ENCODE measurements at places on chromosomes 3 and 15. TPM values are rescaled to one million over a fixed set of nuclear protein-coding genes. Genes with fewer than 3 reads are reported as not detected.

Gene WDR72
- total RNA-seq = 3.2 TPM

Gene FOXL2NB
- total RNA-seq = not detected

Gene ZNF860
- 1.6 TPM for total RNA-seq

Gene ARL6
- total RNA-seq = 10.1 TPM

Gene ZPLD1
- total RNA-seq = not detected

Gene TMIE
- 1.7 TPM for total RNA-seq

Gene SEMA7A
- 5.4 TPM for total RNA-seq

Gene MYLK
- total RNA-seq = 248 TPM

Gene RETNLB
- total RNA-seq = not detected

Gene APOD
- 59.4 TPM for total RNA-seq

Gene MOBP
- not detected for total RNA-seq

Gene TM2D3
- total RNA-seq = 47.4 TPM

Gene TTLL13
- not detected for total RNA-seq

Gene SLC2A2
- not detected for total RNA-seq

DNA sequence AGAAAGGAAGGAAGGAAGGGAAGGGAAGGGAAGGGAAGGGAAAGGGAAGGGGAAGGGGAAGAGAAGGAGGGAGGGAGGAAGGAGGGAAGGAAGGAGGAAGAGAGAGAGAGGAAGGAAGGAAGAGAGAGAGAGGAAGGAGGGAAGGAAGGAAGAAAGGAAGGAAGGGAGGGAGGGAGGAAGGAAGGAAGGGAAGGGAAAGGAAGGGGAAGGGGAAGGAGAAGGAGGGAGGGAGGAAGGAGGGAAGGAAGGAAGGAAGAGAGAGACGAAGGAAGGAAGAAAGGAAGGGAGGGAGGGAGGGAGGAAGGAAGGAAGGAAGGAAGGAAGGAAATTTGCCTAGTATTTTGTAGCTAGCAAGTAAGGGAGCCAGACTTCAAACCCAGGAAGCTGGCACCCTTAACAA, 583.9 kb downstream of the RBMS3 start:
- DNase-seq = no peak

DNA sequence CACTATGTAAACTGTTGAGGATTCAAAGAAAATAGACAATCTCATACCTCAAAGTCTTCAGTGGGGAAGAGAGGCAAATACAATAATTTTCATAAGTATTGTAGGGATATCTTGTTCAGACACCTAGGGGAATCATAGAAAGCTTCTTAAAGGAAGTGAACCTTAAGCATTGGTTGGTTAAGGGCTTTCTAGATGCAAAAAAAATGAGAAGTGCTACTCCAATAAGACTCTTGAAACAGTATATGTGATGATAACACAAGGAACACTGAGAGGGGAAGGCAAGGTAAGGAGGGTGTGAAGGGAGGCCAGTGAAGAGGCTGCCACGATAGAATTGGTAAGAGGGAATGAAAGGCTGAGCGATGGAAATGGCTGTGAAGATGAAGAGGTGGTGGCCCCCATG, 104.1 kb downstream of the TPRG1 start:
- no peak for DNase-seq

DNA sequence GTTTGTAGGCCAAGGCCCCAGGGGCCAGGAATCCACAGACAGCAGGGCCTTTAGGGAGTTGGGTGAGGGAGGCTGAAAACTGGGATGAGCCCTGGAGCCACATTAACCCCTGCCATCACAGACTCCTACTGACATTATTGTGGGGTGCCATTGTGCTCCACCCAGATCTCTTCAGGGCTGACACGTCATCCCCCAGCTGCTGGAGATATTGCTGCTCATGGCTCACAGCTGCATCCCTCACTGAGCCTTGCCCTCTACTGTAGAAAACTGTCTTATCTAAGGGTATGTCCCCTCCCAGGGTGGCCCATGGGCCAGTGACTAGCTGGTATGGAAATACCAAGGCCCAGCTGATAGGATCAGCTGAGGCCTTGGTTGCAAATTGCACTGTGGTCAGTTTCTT, 87.3 kb upstream of the PRR23C start:
- no peak for DNase-seq

GRCh38 chr3:194079702-194080172, 56.2 kb upstream of the HES1 start:
- no peak for DNase-seq

- no peak for DNase-seq
Measured at GRCh38 chr15:94700211-94700610, 468.9 kb downstream of the MCTP2 start.

DNA sequence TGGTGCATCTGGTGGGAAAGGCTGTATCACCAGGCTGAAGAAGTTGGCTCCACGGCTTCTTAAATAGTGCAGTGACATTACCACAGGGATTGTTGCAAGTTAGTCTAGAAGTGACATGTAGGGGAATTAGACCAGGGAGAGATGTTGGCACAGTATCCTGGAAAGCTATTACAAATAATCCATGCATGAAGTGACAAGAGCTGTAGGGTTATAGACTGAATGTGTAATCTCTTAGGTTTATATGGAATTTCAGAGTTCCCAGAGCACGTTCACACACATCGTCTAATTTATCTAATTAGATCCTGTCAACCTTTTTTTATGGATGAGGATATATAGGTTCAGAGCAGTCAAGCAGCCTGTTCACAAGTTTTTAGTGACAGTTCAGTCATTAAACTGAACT, 37.3 kb upstream of the APH1B start:
- DNase-seq = no peak

GRCh38 chr3:169173231-169173630, 490.3 kb downstream of the MECOM start:
- DNase-seq = no peak

- DNase-seq = no peak
Measured at GRCh38 chr3:171817074-171817800, 7.0 kb upstream of the PLD1 start.

- no peak for DNase-seq
Measured at GRCh38 chr3:7813365-7813764, 688.3 kb upstream of the LMCD1 start.

- no peak for DNase-seq
Measured at GRCh38 chr3:16319723-16320122, 54.7 kb downstream of the OXNAD1 start.

- peak; percentile 44 for DNase-seq
Measured at GRCh38 chr3:127676456-127676855, 3.7 kb downstream of the ABTB1 start.

GRCh38 chr3:123318374-123318773, 116.6 kb downstream of the SEC22A start:
- peak; percentile 34 for DNase-seq

DNA sequence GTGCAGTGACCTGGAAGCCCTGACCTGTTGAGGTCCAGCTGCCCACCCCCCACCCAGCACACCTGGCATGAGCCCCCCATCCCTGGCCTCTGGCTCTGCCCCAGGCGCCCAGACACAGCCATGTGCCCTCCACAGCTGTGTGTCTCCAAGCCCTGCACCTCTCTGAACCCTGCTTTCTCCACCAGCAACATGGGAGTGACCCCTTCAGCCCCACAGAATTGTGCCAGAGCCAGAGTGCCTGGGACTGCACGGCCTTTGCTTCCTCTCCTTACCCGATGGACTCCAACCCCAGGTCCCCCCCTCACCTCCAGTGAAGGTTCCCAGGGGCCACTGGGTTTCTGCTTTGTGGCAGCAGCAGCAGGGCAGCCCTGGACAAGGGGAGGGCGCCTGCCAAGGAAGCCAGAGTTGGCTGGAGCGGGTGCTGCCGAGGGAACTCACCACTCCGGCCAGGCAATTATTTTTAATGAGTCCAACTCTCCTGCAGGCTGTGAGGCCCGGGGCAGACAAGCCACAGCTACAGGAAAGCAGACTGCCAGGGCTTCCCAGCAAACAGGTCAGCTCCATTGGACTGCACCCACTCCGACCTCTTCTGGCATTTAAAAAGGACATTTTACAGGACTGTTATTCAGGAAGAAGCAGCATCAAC, 24.1 kb downstream of the PRR20G start:
- DNase-seq = no peak

DNA sequence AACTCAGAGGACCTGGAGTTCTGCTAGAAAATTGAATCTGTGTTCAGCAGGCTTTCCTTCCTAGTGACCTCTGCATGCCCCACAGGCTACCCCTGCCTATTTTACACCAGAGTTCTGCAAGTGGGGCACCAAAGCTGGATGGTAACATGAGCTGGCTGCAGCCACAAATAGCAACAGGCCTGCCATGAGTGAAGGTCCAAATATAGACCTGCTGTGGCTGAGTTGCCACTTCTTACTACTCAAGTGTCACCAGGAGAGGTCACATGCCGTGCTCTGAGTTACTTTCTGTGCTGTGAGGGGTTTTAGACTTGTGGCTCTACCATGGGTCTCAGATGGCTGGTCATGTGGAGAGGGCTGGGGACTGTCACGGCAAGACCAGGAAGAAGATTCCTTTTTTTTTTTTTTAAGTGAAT, at the start of gene FSD2:
FSD2 (minus strand) TSS at position 76 of the 413 bp plus-strand sequence. CDS start 18,679 bp downstream, outside the sequence.
- no peak for DNase-seq

DNA sequence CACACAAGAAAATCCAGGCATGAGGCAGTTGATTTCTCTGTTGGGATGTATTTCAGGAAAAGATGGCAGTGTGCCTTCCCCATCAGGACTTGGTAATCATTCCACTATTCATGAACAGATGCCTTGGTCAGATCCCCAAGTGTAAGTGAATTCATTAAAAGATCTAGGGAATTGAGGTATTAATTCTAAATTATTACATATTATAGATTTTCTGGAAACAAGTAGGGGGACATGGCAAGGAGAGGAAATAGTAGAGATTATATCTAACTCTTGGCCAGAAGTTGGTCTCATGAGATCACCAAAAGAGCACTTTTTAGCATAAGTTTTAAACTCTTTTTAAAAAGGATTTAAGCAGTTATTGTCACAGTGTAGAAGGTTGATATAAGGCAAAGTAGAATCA, 74.4 kb upstream of the MDFIC2 start:
- DNase-seq = no peak

- DNase-seq = no peak
Measured at GRCh38 chr3:64140651-64141050, 84.6 kb downstream of the PRICKLE2 start.

DNA sequence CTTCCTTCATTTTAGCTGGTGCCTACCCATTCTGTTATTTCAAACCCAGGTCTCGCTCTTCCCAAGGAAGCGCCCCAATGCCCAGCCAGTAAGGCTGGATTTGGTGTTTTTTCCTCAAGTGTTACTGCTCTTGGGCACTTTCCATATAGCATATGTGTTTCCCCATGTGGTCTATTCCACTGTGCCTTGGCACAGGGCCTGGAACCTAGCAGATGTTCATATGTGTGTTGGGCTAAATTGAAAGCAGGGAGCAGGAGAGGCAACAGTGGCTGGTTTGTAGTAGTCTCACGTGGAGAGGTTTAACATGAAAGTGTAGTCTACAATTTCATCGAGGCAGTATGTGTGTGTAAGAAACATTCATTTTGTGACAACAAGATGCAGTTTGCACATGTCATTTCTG, 48.2 kb upstream of the TEX264 start:
- DNase-seq = no peak

- DNase-seq = no peak
Measured at GRCh38 chr15:88956906-88957305, 43.7 kb upstream of the MFGE8 start.

DNA sequence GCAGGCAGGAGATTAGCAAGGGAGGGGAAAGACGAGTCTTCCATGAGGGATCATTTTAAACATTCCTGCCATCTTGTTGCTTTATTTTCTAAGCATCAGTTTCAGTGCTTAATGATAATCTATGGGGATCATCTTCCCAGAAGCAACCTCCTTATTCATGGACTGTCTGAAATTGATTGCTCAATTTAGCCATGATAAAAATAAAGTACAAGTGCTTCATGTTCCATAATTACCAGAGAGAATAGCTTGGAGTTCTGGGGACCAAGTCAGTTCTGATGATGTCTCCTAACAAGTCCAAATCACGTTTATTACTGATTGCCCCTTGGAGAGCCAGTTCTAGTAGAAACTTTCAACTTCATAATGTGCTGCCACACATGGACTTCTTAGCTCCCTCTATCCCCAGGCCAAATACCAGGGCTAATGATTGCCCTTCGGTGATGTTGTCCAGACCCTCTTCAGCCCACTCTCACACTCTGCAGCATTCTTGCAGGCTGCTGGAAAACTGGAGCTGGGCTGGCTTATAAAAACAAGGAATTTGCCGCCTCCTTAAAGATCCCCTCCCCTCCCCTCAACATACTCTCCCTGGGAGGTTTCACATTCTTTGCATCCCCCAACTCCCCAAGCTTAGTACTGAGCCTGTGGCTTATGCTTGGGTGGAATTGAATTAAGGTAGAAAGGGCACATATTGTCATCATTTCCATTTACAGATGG, 222.1 kb upstream of the ADAMTS9 start:
- no peak for DNase-seq

GRCh38 chr3:126713199-126713598, 9.2 kb downstream of the CHCHD6 start:
- no peak for DNase-seq

GRCh38 chr3:3633761-3634160, 165.5 kb upstream of the LRRN1 start:
- no peak for DNase-seq

DNA sequence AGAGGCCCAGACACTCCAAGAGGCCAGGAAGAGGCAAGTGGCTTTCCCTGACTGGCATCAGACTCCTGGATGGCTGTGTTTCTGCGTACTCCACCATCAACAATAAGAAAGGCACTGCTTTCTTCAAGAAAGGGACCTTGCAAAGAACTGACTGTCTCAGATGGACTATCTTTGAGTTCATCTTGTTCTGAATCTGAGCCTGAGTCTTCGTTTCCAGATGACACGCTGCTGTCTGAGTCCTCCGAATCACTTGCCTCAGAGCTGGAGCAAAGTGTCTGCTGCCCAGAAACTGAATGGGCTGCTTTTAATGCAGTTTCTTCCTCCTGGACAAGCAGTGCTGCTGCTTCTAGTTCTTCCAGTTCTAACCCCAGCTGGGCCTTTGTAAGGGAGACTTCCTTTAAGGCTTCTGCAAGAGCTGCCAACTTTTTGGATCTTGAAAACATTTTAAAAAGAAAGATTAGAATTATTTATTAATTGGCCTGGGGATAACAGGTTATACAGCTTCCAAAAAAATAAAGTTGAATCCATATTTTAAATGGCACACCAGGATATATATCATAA, 97.8 kb downstream of the SHQ1 start:
- no peak for DNase-seq

GRCh38 chr3:197456261-197457091, 99.3 kb downstream of the BDH1 start:
- DNase-seq = peak; percentile 93

DNA sequence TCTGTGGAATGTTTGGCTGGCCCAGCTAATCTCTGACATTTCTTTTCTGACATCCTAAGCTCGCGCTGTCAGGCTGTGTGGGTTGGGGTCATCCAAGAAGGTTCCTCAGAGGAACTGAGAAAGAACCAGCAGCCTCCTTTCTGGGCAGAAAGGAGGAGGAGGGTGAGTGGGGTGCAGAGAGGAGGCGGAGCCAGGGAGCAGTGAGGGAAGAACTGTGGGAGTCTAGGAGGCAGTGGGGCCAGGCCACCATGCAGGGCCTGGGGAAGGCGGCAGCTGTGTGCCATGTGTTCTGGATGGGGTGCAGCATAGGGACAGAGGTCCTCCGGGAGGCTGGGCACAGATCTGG, 5.3 kb downstream of the SEMA7A start:
- DNase-seq = no peak
